ENCODE measurements at places on chromosomes 11 and 22.

GRCh38 chr11:24234822-24235508 lies 261.9 kb upstream of the LUZP2 start:
- no peak for DNase-seq

GRCh38 chr11:126385991-126386728 lies 30.7 kb downstream of the ST3GAL4 start:
- DNase-seq, result no peak

GRCh38 chr22:20487715-20488114 lies 7.9 kb downstream of the KLHL22 start:
- DNase-seq, result no peak

GRCh38 chr11:125286486-125286885 lies 121.9 kb downstream of the PKNOX2 start:
- no peak for DNase-seq

GRCh38 chr11:60625262-60625661 lies 74.2 kb upstream of the MS4A8 start:
- no peak for DNase-seq

DNA sequence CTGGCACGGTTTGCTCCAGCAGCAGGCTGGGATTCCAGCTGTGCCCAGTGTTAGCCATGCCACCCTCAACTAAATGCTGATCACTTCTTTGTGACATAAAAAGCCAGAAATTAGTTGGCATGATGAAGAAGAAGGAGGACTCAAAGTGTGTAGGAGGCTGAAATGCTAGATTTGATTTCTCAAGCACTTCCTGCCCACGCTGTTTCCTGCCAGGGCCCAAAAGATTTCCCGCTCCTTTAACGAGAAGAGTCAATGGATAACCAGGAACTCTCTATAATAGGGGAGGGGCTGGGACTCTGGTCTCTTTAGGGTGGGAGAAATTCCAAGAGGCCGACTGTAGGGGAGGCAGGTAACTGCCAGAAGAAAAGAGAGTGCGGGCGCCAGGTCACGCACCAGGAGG lies 26.4 kb downstream of the APOL3 start:
- no peak for DNase-seq

DNA sequence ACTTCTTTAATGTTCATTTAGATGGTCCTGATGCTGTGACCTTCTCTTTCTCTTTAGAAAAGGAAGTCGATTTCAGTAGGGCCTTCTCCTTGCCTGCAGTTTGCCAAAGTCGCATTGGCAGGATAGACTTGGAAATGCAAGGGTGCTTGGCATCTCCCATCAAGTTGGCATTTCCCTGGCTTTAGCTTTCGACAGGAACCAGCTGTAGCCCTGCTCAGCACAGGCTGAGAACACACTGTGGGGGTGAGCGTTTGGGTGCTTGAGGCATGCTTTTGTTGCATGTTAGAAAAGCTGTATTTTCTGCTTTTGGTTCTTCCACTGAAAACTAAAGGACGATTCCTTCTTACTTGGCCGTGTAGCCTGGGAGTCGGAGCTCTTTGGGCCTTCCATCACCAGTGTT lies 37.7 kb downstream of the LDLRAD3 start:
- DNase-seq, result no peak

DNA sequence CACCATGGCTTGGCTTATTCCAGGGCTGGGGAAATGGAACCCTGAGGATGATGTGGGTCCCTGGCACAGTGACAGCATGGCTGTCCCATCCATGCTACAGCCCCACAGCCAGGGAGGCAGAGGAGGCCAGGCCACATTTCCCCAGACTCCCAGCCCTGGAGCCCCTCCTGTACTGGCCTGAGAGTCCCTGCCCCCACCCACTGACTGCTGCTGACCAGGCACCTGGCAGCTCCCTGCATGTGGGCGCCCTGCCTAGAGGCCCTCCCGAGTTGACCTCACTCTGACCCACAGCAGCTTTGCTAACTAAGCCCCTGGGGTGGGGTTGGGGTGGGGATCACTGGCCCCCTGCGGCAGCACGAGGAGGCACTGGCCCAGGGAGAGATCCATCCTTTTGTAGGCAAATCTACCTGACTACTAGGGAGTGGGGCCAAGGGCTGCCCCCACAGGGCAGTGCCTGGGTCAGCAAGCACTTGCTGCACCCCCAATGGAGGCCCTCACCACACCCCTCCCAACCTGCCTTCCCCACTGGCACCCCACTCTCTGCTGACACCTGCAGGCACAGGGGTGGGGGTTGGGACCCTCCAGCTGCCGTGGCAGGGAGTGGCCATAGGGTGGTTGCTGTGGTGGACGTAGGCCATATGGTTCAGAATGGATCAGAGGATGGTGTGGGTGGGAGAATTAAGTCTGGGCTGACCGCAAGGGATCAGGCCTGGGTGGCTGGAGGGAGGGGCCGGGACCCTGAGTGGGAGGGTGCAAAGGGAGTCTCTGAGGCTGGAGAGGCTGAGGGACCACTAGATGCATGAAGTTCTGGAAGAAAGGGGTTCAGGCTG lies 17.4 kb downstream of the ARVCF start:
- no peak for DNase-seq

DNA sequence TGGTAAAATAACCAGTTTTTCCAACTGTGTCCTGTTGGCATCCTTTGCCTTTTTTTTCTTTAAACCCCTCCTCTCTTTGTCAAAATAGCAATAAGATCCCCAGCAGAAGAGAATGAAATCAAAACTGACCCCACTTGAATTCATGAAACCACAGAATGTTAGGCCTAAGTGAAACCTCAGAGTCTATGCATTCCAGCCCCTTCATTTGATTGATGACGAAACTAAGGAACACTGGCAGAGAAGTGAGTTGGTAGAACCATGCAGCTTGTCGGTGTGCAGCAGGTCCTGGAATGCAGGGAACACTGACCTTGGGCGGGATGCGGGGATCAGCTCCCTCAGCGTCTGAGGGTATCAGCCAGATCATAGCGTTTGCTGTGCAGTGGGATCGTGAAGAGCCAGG lies 57.5 kb downstream of the GRK3 start:
- no peak for DNase-seq

- no peak for DNase-seq
Observed at GRCh38 chr11:31714840-31715239, 96.3 kb downstream of the PAX6 start.

DNA sequence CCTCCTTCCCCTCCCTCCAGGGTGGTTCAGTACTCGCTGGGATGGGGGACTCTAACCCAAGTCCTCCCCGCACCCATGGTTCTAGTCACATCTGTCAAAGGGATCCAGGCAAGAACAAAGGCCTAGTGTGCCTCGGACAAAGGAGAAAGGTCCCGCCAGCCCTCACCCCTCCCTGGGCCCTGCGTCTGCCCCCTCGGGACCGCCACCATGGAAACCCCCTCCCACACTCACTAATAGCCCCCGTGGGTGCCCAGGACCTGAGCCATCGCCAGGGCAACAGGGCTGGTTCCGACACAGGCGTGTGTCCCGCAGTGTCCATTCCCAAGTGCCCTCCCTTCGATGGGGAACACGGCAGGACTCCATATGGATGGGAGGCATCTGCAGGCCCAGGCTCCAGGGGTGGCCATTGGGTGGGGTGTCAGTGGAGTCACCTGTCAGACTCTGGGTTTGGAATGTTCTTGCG lies 5.1 kb upstream of the CARNS1 start:
- no peak for DNase-seq

GRCh38 chr11:65770951-65771567 lies 9.7 kb downstream of the AP5B1 start:
- DNase-seq, result no peak

- DNase-seq, result no peak
Observed at GRCh38 chr11:129865701-129866100, 29.7 kb downstream of the NFRKB start.

DNA sequence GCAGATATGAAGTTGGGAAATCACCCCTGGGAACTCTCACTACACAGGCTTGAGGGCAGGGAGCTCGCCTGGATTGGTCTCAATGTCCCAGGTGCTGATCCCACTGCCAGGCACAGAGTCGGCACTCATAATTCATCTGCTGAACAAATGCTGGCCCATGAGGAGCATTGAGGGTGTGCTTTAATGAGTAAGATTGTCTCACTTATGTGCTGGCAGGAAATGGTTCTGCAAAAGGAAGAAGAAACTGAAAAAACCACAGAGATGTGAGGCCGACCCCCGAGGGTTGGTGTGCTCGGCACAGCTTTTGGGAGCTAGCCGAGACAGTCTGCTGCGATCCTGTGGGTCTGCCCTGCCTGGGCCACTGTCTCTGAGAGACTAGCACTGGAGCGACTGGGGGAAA lies 9.4 kb downstream of the PLAAT2 start:
- peak; percentile 50 for DNase-seq

DNA sequence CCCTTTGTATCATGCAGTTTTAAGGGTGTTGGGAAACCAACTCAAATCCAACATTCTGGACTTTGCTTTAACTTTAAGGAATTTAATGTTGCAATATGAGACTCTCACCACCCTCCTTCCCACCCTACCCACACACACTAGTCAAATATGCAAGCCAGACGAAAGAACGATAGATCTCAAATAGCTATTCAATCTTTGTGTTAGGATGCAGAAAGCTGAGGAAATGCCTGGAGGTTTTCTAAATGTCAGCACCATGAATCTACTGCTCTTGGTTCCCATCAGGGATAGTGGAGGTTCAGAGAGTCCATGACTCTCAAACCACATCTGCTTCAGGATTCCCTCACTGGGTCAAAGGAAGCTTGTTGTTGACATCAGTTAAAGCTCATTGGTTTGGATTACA lies 33.7 kb downstream of the EXPH5 start:
- no peak for DNase-seq

DNA sequence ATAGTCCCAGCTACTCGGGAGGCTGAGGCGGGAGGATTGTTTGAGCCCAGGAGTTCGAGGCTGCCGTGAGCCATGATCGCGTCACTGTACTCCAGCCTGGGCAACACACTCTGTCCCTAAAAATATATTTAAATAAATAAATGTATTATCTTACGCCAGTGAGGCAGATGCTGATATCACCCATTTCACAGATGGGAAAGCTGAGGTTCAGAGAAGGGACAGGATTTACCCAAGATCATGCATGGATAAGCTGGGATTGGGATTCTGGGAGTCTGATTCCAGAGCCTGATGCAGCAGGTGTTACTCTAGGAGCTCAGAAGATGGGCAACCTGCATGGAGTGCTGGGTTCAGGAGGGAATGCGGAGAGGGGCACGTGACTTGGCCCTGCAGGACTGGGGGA lies 17.8 kb downstream of the SGSM1 start:
- no peak for DNase-seq

DNA sequence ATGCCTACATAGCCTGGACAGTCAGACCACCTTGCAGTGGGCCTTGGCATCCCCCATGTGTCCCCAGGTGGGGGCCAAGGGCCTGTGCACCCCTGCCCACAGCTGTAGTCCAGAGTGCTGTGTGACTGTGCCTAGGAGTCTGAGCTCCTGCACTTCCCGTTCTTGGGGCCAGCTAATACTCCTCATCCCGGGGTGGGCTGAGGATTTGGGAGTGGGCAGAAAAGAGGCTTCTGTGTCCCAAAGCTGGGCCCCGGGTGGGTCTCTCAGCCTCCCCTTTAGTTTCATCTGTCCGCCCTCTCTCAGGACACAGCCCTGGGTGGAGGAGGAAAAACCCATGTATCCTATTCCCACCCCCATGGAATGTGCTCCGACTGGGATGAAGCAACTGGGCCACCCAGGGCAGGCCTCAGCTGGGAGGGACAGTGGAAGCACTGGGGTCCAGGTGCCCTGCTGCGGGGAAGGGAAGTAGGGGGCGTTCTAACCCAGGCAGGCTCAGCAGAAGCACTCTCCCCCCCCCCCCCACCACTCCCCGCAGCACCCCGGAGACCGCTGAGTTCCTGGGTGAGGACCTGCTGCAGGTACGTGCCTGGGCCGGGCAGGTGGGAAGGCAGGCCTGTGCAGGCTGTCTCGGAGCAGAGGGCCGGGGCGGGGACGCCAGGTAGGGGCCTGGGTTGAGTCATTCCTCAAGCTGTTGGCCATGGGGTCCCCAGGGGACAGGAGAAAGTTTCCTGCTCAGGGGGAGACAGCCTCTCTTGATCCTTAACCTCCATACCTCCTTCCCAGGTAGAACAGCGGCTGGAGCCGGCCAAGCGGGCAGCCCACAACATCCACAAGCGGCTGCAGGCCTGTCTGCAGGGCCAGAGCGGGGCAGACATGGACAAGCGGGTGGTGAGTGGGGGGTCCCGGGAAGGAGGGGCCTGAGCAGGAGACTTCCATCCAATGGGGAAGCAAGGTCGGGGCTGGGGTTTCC lies 1.4 kb downstream of the SH3BP1 start:
- peak; percentile 40 for DNase-seq

All from stimulated activated naive CD4-positive, alpha-beta T cell (primary cell).